Occipital lobe (tissue), 3 donors: ENCODE measurements at places on chromosomes 1 and 21. TPM values are rescaled to one million over a fixed set of nuclear protein-coding genes. Genes with fewer than 3 reads are reported as not detected.

The CELA2B gene
- not detected for total RNA-seq

The FHAD1 gene
- total RNA-seq = 0.31 TPM

The DMBX1 gene
- total RNA-seq = not detected

The BTBD8 gene
- 93.1 TPM for total RNA-seq

The AADACL4 gene
- not detected for total RNA-seq

The GBP2 gene
- total RNA-seq = 0.62 TPM

The GJA8 gene
- not detected for total RNA-seq

The UBE2U gene
- total RNA-seq = not detected

The PYHIN1 gene
- not detected for total RNA-seq

The SLAMF9 gene
- not detected for total RNA-seq

The TSPEAR gene
- not detected for total RNA-seq

The GNAT2 gene
- not detected for total RNA-seq

The OR10J1 gene
- total RNA-seq = not detected

The SFT2D2 gene
- 34.2 TPM for total RNA-seq

The SASS6 gene
- 4.7 TPM for total RNA-seq

The DYNLT4 gene
- not detected for total RNA-seq

The SELE gene
- total RNA-seq = 0.94 TPM

The CXADR gene
- total RNA-seq = 372 TPM

The LYPD8 gene
- not detected for total RNA-seq

The FNDC10 gene
- total RNA-seq = 2.7 TPM

The ZBTB18 gene
- total RNA-seq = 1,084 TPM

The TRAF3IP3 gene
- 0.47 TPM for total RNA-seq

The MRPS15 gene
- 12.5 TPM for total RNA-seq

The ADCY10 gene
- total RNA-seq = 0.62 TPM

The GBP5 gene
- total RNA-seq = 1.6 TPM

The CFAP57 gene
- 1.4 TPM for total RNA-seq

The RAB25 gene
- not detected for total RNA-seq

The CADM3 gene
- 112 TPM for total RNA-seq

The KLHDC7A gene
- total RNA-seq = 0.16 TPM

The FCGR3A gene
- total RNA-seq = 4.7 TPM

The SPRR2G gene
- not detected for total RNA-seq

The CYP2J2 gene
- total RNA-seq = 0.47 TPM

The BATF3 gene
- 8.0 TPM for total RNA-seq

The LAMC1 gene
- 37.7 TPM for total RNA-seq

The KRTAP23-1 gene
- total RNA-seq = not detected

The PIGV gene
- 9.5 TPM for total RNA-seq

The MAP1LC3C gene
- total RNA-seq = 0.78 TPM

The ATP1A4 gene
- total RNA-seq = 0.31 TPM

The LIPI gene
- total RNA-seq = not detected

The CSMD2 gene
- total RNA-seq = 38.4 TPM
